ENCODE measurements at places on chromosomes 5 and 9.

DNA sequence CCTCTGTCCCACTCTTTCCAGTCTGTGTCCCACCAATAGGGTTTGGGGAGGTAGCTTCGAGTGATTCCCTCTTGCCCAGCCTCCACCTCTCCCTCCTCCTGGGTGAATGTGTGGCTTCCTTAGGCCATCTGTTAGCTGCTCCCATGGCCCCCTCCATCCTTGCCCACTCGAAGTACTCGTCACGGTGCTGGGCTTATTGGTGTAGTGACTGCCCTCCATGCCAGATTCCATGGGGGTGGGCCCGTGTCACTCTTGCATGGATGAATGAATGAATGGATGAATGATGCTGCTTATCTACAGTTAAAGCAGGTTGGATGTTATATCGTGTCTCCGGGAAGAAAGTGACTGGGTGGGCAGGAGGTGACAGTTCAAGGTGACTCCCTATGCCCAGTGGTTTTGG, 19.1 kb downstream of the HMCN2 start:
- DNase-seq: no peak

- DNase-seq: no peak
Observed at GRCh38 chr5:77644371-77645157, 6.1 kb upstream of the OTP start.

DNA sequence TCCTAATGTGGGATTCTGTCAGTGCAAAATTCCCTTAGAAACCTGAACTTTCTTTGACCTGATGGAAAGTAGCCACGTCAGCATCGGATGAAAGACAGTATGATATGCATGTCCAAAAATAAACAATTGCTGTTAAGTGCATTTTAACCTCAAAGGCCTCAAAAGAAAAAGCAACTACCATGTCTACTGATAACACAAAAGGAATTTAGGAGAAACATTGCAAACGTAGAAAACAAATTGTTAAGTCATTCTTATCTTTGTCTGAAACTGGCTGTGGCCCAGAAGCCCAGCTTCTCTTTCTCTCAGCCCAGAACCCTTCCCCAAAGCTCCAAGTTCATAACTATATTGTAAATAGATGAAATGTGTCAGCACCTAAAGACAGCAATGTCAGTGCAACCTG, 11.1 kb upstream of the LHFPL2 start:
- no peak for DNase-seq

- no peak for DNase-seq
Observed at GRCh38 chr5:53820802-53821171, 260.3 kb downstream of the NDUFS4 start.
